Epithelial cell of alveolus of lung (primary cell): ENCODE measurements at places on chromosomes 4 and X. TPM values are rescaled to one million over a fixed set of nuclear protein-coding genes. Genes with fewer than 3 reads are reported as not detected.

The APLN gene
- total RNA-seq: 4.0 and 4.7 TPM in 2 replicates

The PAGE2B gene
- total RNA-seq: not detected in 2 replicates

The UGT2A3 gene
- total RNA-seq: not detected in 2 replicates

The GAGE12E gene
- not detected in 2 replicates for total RNA-seq

The ABCE1 gene
- total RNA-seq: 42.0 and 98.4 TPM in 2 replicates

The F8A2 gene
- not detected in 2 replicates for total RNA-seq

The RNF150 gene
- total RNA-seq: 4.1 and 7.4 TPM in 2 replicates

The C4orf36 gene
- total RNA-seq: 8.6 TPM in 1 of 2 replicates, not detected in the other

The FTSJ1 gene
- total RNA-seq: 68.1 and 78.2 TPM in 2 replicates

The RAP2C gene
- 11.7 and 22.8 TPM in 2 replicates for total RNA-seq

The DMP1 gene
- not detected in 2 replicates for total RNA-seq

The IBSP gene
- total RNA-seq: not detected in 2 replicates

The FRAS1 gene
- 0.48 and 4.9 TPM in 2 replicates for total RNA-seq

The SOD3 gene
- total RNA-seq: 2.7 and 4.2 TPM in 2 replicates

The ADH7 gene
- not detected in 2 replicates for total RNA-seq

The GC gene
- total RNA-seq: not detected in 2 replicates

The MAGEA1 gene
- not detected in 2 replicates for total RNA-seq

The GAB3 gene
- 0.40 and 1.9 TPM in 2 replicates for total RNA-seq
